Ascending aorta (tissue), 2 donors: ENCODE measurements at places on chromosomes 16 and 17. TPM values are rescaled to one million over a fixed set of nuclear protein-coding genes. Genes with fewer than 3 reads are reported as not detected.

The IRX3 gene
- total RNA-seq = 0.11 TPM

The KRTAP4-6 gene
- total RNA-seq = not detected

The HOXB4 gene
- total RNA-seq = 20.4 TPM

The ABCC12 gene
- total RNA-seq = not detected

The SNAI3 gene
- not detected for total RNA-seq

DNA sequence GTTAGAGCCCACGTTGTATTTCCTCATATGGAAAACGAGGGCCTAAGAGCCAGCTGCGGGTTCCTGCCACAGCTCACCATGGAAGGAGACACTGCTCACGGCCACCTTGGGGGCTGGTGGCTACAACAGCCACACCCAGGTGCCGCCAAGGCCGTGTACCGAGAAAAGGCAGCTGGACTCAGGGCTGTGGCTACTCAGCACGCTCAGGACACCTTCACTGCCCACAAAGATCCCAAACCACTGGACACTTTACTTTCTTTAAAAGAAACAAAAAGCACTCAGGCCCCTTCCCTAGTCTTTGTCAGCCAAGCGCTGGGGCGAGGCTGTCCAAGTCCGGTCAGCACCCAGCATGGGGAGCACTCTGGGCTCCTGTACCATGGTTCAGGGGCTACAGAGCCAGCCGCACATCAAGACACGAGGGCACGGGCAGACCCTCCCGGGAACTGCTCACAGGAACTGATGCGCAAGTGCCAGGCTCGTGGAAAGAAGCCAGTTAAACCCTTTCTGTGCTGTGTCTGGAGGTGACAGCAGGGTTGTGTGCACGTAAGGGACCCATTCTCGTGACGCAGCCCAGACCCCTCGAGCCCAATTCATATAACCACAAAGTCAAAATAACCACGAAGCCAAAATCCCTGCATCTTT is 18.5 kb downstream of the SLC16A3 start:
- H3K27ac ChIP-seq = peak overlapping the region; percentile 58
- peaks cover 89% of the 10 kb centered on the region for H3K36me3 ChIP-seq
- H3K27me3 ChIP-seq = no peaks in the 10 kb centered on the region
- no peak for DNase-seq
- H3K4me1 ChIP-seq = peaks cover 21% of the 10 kb centered on the region

GRCh38 chr16:55809386-55809785 is 23.5 kb downstream of the CES1 start:
- H3K27ac ChIP-seq = no peak overlapping the region
- H3K4me1 ChIP-seq = no peaks in the 10 kb centered on the region
- no peaks in the 10 kb centered on the region for H3K36me3 ChIP-seq
- no peak for DNase-seq
- no peaks in the 10 kb centered on the region for H3K27me3 ChIP-seq

DNA sequence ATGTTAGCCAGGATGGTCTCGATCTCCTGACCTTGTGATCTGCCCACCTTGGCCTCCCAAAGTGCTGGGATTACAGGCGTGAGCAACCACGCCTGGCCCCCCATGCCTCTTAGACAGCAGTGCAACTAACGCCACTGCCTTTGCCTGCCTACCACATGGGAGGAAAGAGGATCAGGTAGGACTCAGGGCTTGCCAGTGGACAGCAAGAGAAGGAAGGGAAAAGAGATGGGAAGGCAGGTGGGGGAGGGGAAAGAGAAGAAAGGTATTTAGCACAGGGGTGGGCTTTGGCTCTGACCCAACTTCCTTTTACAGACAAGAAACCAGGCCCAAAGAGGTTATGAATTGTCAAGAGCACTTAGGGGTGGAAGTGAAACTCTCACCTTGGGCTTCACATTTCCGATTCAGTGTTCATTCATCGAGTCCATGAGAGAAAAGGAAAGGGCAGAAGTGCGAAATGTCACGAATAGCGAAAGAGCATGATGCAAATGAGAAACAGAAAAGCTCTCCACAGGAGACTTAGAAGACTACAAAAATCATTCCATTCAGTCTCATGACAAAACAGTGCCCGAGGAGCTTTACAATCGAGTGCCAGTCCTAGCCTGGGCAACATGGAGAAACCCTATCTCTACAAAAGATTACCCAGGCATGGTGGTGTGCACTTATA is 36.4 kb downstream of the CDK5R1 start:
- peaks cover 3% of the 10 kb centered on the region for H3K36me3 ChIP-seq
- no peak for DNase-seq
- H3K27me3 ChIP-seq = no peaks in the 10 kb centered on the region
- peaks cover 15% of the 10 kb centered on the region for H3K4me1 ChIP-seq
- H3K4me3 ChIP-seq = no peak overlapping the region

- no peak overlapping the region for H3K27ac ChIP-seq
- H3K27me3 ChIP-seq = no peaks in the 10 kb centered on the region
- no peak overlapping the region for H3K4me3 ChIP-seq
- no peak for DNase-seq
- H3K36me3 ChIP-seq = no peaks in the 10 kb centered on the region
- no peaks in the 10 kb centered on the region for H3K4me1 ChIP-seq
Measured at GRCh38 chr16:21272253-21272652, 5.8 kb downstream of the CRYM start.

GRCh38 chr16:66325717-66326376 is 40.6 kb upstream of the CDH5 start:
- no peak for DNase-seq
- no peaks in the 10 kb centered on the region for H3K27me3 ChIP-seq
- peaks cover 3% of the 10 kb centered on the region for H3K4me1 ChIP-seq
- no peak overlapping the region for H3K4me3 ChIP-seq
- no peaks in the 10 kb centered on the region for H3K36me3 ChIP-seq
- H3K27ac ChIP-seq = no peak overlapping the region

DNA sequence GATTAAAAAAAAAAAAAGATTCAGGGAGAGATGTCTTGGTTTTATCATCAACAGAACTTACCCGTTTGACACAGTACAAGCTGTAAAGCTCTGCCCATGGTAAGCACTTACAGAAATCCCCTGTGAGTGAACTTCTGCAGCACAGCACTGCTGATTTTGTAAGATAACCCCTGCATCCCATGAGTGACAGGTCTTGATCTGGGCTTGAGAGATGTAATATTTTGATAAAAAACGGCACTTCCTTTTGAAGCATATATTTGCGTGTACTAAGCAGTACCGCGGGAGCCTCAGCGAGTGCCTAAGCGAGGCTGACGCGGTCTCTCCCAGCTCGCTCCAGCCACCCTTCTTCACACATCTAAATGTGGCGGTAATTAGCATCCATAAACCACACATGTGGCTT is 50.5 kb downstream of the IKZF3 start:
- H3K27me3 ChIP-seq = no peaks in the 10 kb centered on the region
- no peaks in the 10 kb centered on the region for H3K4me1 ChIP-seq
- no peak overlapping the region for H3K4me3 ChIP-seq
- no peaks in the 10 kb centered on the region for H3K36me3 ChIP-seq

- no peaks in the 10 kb centered on the region for H3K27me3 ChIP-seq
- H3K4me1 ChIP-seq = peaks cover 19% of the 10 kb centered on the region
- H3K27ac ChIP-seq = peak overlapping the region; percentile 81
- DNase-seq = no peak
- no peaks in the 10 kb centered on the region for H3K36me3 ChIP-seq
- peak overlapping the region; percentile 94 for H3K4me3 ChIP-seq
Measured at GRCh38 chr16:85027958-85028684, 526 bp downstream of the KIAA0513 start.

DNA sequence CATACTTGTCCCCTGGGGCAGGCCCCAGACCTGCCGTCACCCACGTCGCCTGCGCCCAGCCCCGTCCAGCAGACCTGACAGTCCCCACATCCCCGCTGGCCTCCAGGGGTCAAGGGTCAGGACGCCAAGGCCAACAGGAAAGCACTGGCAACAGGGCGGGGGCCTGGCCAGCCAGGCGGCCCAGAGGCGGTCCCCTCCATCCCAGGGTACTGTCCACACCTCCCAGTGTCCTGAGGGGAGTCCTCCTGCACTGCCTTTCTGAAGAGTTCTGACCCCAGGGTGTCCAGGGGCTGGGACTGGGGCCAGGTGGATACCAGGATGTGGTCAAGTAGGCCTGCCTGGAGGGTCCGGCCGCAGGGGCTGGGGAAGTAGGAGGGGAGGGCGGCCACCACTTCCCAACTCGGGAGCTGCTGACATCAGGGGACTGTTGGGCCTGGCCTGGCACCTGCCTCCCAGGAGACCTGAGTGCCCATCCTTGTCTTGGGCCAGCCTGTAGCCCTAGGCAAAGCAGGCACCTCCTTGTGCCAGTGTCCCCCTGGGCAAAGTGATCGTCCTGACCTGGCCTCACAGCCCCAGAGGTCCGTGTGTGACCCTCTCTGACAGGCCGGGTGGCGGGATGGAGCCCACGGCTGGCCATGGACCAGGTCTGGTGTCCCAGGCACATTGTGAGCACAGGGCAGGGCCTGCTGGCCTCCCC is 6.7 kb upstream of the AXIN1 start:
- H3K36me3 ChIP-seq = no peaks in the 10 kb centered on the region
- no peak for DNase-seq
- H3K27me3 ChIP-seq = no peaks in the 10 kb centered on the region
- H3K4me1 ChIP-seq = no peaks in the 10 kb centered on the region
- no peak overlapping the region for H3K4me3 ChIP-seq
- H3K27ac ChIP-seq = no peak overlapping the region

The MEFV gene
- total RNA-seq = 1.1 TPM

DNA sequence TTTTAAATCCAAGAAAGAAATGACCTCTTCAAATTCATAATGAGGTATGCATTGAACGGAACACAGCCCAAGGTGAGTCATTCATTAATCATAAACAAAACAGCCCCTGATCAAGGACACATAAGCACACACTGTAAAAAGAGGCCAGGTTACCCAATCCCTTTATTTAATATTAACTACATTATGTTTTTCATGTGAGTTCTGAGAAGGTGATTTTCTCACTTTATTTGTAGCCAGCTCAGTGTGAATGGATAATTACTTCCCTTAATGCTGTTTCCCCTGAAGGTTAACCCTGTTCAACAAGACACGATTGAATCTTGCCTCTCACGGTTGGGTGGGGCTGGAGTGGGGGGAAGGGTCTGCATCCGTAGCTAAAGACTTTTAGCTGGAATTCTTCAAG is 257.3 kb upstream of the SALL1 start:
- no peaks in the 10 kb centered on the region for H3K4me1 ChIP-seq
- H3K4me3 ChIP-seq = no peak overlapping the region
- H3K36me3 ChIP-seq = no peaks in the 10 kb centered on the region
- no peak for DNase-seq
- no peak overlapping the region for H3K27ac ChIP-seq

GRCh38 chr17:61517843-61518606 is 65.8 kb downstream of the TBX4 start:
- no peak for DNase-seq
- H3K27ac ChIP-seq = no peak overlapping the region
- no peaks in the 10 kb centered on the region for H3K36me3 ChIP-seq
- H3K4me3 ChIP-seq = no peak overlapping the region
- H3K4me1 ChIP-seq = no peaks in the 10 kb centered on the region

The CCDC40 gene
- 5.4 TPM for total RNA-seq

GRCh38 chr16:49189286-49189685 is 92.4 kb downstream of the CBLN1 start:
- no peaks in the 10 kb centered on the region for H3K36me3 ChIP-seq
- no peak overlapping the region for H3K4me3 ChIP-seq
- H3K27me3 ChIP-seq = no peaks in the 10 kb centered on the region
- H3K27ac ChIP-seq = no peak overlapping the region
- no peak for DNase-seq

The LRRC37A gene
- not detected for total RNA-seq

DNA sequence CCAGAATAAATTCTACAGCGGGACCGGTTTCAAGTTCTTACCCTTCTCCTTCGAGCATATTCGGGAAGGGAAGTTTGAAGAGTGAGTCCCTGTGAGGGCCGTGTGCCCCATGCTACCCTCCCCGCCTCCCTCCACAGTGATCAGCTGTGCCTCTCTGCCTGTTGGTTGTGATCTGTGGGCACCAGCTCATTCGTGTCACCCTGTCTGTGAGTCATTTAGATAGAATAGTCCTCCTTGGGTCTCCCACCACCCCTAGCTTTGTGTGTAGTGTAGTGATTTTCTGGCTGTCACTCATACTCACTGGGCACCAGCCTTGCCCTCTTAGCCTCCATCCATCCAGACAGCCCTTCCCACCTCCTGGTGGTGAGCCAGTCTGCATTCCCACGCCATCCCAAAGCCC is 15.0 kb upstream of the NAGLU start:
- peak overlapping the region; percentile 97 for H3K27ac ChIP-seq
- peak overlapping the region; percentile 3 for H3K4me3 ChIP-seq
- no peak for DNase-seq
- peaks cover 91% of the 10 kb centered on the region for H3K4me1 ChIP-seq
- no peaks in the 10 kb centered on the region for H3K36me3 ChIP-seq
